ENCODE measurements at places on chromosomes 7 and 10.

DNA sequence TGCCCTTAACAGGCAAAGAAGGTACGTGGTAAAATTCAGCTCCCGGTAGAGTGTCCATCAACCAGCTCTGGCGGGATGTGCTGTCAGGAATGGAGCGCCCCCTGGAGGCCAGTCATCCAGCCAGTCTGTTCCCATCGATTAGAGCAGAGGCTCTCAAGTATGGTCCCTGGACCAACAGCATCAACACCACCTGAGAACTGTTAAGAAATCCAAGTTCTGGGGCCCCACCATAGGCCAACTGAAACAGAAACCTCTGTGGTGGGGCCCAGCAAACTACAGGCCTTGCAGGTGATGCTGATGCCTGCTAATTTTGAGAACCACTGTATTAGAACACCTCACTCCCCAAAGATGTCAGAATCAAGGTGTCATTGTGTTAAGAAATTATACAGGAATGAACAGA, 109.2 kb downstream of the DPY19L1 start:
- DNase-seq: peak; percentile 7

GRCh38 chr7:139086454-139086853, 23.1 kb downstream of the ZC3HAV1 start:
- DNase-seq: no peak

DNA sequence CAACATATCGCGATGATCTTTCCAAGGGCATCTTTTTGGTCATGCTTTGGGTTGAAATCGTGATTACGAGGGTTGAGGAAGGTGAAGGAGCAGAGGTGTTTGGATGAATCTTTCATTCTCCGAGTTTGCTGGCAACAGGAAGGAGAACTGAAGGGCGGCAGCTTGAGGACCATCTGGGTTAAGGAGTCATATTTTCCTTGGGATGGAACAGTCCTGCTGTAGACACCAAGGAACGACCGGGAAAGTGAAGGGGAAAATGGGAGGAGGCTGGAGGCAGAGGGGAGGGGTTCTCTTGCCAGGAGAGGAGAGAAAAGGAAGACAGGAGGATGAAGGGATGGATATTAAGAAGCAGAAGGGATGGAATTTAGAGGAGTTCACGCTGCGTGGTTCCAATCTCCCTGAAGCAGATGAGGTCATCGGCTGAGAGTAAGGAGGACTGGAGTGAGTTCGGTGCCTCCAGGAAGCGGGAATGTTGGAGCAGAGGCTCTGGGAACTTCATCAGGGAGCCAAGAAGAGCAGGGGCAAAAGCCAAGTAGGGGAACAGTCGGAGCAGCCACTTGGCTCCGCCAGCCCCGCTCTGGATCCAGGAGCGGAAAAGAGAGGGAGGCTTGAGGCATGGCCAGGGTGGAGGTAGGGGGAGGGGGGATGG, 116.6 kb upstream of the GALNT17 start:
- no peak for DNase-seq

DNA sequence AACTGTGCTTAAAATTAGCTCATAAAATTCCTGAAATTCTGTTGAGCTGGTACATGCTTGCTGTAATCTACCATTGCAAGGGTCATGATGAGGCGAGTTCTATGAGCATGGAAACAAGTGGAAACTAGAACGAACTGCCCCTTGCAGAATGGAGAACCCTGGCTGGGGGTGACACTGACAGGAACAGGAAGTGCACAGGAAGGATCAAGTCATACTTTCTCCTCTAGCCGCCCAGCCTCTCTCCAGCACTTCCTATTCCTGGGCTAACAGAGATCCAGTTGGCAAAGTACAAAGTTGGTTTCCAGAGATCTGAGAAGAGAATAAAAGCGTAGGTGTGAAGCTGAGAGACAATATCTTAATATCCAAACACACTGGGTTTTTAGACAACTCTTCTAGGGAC, 414.2 kb upstream of the PODXL start:
- no peak for DNase-seq

- no peak for DNase-seq
Measured at GRCh38 chr7:50821457-50822008, 38.8 kb upstream of the GRB10 start.

DNA sequence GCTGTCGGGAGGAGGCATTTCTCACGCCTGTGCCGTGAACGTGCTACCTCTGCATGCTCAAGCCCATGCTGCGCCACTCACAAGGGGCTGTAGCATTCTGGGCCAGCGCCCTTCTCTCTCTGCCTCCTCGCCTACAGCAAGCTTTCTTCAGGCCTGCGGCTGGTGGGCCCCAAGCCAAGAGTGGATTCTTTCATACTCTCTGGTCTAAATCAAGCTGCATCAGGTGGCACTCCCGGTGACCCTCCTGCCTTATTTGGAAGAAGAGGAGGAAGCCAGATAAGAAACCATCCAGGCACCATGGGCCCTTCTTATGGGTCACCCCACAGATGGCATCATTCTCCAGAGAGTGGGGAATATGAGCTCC, 86.7 kb upstream of the DUSP5 start:
- DNase-seq: no peak

- DNase-seq: no peak
Measured at GRCh38 chr7:44471850-44472249, 18.6 kb downstream of the NUDCD3 start.

DNA sequence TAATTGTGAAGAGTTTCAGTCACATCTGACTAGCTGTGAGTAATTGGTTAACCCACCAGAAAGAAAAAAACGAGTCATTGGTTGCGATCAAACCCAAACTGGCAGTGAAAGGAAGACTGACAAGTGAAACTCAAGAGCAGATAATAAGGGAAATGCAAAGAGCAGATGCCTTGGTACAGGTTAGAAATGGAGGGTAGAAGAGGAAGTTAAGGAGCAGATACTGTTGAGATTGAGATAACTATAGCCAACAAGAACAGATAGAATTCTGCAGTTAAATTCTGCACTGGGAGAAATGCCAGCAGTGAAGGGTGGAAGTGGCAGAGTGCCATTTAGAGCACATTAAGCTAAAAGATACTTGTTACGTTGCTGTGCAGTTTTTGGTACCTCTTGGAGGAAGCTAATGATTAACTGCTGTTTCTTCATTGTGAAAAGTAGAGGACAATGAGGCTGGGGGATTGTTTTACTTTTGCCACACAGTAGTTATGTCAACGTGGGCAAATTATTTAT, 65.8 kb downstream of the CDK13 start:
- DNase-seq: peak; percentile 38

- DNase-seq: no peak
Measured at GRCh38 chr10:129419397-129419796, 47.6 kb upstream of the MGMT start.

- DNase-seq: no peak
Measured at GRCh38 chr10:91796331-91797047, 1.7 kb upstream of the TNKS2 start.

GRCh38 chr7:139646566-139646965, 123.1 kb downstream of the CLEC2L start:
- no peak for DNase-seq

DNA sequence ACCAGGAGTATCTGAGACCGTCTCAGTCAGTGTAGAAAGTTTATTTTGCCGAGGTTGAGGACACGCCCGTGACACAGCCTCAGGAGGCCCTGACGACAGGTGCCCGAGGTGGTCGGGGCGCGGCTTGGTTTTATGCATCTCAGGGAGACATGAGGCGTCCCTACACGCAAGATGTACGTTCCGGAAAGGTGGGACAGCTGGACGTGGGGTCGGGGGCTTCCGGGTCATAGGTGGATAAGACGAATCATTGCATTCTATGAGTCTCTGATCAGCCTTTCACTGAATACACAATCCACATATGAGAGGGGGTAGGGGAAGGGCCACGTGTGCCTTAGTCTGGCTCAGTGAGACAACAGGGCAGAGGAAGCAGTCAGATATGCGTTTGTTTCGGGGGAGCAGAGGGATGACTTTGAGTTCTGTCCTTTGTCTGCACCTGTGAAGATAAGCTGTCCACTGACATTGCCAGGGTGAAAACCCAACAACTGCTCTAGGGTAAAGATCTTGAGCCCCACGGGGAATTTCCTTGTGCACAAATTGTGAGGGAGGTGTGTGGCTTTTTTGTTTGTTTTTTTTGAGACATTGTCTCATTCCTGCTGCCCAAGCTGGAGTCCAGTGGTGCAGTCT, 66.2 kb downstream of the DNAJB6 start:
- DNase-seq: no peak

DNA sequence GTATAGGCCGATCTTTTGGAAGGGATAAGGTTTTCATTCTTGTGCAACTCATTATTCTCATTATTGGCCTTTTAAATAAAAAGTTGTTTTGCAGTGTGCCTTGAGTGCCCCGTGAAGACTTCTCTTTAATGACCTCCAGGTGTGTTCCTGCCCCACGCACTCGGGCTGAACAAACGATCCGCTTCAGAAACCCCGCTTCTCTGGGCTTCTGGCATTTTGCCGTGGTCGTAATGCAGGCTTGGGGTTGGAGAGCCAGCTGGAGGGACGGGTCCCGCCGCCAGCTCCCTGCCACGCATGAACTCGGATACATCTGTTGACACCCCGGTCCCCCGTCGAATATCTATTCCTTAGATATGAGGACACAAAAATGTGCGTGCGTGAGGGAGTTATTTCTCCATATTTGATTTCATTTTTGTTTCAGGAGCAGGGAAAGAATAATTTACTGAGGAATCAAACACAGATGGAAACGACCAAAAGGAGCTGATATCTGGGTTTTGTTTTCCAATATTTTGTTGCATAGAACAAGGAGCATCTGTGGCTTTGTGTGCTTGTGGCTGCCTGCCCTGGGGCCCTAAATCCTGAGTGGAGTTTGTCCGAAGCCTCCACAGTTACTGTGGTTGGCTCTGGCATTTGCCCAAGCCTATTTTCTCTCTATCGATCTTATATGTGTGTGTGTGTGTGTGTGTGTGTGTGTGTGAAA, 17.0 kb upstream of the TTYH3 start:
- peak; percentile 61 for DNase-seq

GRCh38 chr10:79179164-79179956, 110.6 kb downstream of the ZMIZ1 start:
- peak; percentile 33 for DNase-seq

- no peak for DNase-seq
Measured at GRCh38 chr7:130945411-130945811, 211.4 kb upstream of the KLF14 start.

DNA sequence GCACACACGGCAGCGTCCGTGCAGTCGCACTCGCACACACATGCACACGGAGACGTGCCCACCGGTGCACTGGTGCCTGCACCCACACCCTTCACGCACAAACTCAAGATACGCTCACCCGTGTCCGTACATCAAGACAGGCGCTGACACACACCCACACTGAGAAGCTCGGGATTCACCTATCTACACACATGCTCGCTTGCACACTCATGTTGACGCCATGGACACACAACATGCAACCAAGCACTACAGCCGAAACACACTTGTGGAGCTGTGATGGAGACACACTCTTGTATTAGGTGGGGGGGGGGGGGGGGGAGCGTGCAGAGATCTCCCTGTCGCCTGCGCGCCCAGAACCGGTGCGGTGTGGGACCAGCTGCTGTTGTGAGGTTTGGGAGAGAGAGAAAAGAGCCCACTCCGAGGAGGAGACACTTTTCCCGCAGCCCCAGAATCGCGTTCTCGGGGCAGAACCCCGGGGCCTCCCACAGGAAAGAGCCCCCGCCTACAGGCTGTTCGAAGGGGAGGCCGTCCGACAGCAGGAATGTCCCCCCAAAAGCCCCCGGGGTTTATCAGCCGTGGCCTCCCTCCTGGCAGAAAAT, 605 bp upstream of the NFKB2 start:
- no peak for DNase-seq

- no peak for DNase-seq
Measured at GRCh38 chr7:25967278-25968204, 184.5 kb upstream of the NFE2L3 start.

DNA sequence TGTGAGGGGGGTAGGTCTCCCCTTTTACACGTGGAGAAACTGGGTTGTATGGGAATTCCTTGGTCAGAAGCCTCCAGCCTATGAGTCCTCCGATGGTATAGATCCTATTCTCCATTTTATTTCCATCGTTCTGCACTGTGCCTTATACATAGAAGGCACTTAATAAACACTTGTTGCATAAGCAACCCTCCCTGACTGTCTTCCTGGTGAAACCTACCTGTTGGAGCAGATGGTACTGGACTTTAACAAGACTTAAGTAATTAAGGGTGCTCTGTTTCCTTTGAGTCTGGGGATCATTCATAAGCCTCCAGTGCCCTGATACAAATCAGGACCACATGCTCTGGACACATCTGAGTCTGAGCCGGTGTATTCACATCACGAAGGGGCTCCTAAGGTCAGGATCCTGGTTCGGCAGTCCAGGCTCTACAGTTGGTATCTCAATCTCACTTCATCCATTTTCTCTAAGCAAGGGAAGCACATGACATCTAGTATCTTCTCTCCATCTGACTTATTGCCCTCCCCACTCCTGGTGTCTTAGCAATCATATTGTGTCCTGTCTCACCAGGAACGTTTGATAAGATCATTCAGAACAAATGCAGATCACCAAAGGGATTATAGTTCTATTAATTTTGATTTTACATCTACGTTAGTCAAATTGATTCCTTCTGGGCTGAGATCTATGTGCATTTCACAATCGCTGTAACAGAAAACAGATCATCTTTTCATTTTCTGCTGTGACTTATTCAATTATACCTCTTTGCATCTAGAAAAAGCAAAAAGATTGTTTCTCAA, 22.8 kb upstream of the EZH2 start:
- DNase-seq: no peak

GRCh38 chr7:138918756-138919155, 62.4 kb downstream of the KIAA1549 start:
- DNase-seq: no peak

DNA sequence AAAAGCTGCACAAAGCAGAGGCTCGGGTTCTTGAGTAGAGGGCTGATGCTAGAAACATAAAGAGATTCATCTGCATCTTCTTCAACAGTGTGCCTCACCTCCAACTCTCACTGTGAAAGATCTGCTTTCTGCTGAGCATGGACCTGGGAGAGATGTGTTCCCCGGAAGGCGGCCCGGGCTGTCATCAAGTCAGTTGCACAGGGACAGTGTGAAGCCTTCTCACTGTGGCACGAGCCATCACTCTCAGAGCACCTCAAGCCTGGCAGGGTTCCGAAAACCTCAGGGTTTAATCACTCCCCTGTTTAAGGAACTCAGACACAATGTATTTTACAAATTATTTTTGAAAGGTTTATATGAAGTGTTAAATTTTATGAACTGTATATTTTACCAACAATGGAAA, 98.7 kb downstream of the RBM20 start:
- DNase-seq: no peak

DNA sequence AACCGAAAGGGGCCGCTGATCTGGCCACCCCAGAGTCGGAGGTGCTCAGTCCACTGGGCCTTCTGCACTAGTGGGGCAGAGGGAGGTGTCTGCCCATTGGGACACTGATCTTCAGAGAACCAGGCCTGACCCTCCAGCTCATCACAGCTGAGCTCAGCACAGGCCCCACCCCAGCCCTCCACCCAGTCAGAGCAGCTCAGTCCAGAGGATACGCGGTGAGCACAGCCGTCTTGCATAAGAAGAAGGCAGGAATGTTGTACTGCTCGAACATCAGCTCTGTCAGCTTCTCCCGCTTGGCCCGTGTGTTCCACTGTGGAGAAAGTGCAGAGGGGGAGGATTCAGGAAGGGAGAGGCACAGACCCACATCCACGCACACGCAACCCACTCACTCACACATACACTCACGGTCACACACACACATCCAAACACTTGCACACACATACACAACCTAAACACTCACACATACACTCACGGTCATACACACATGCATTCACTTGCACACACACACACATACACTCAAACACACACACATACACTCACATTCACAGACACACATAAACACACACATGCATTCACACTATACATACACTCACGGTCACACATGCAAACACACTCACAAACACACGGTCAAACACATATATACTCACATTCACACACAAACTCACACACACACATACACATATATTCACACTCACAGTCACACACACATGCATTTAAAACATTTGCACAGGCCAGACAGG, 6.3 kb downstream of the ACTL6B start:
- no peak for DNase-seq

Data from NCI-H446 (cell line).